ENCODE measurements at places on chromosomes 4 and X. TPM values are rescaled to one million over a fixed set of nuclear protein-coding genes. Genes with fewer than 3 reads are reported as not detected.
A peak's percentile ranks its signal among the peaks of the same experiment; 100 is the strongest.

Gene TCEAL1
- total RNA-seq, result 93.1 TPM

GRCh38 chr4:139665690-139666529 lies at the start of gene MGST2:
Gene MGST2, plus strand, starts transcription at chr4:139665819. Its CDS starts 201 bp downstream, at chr4:139666020.
- no peaks in the 10 kb centered on the region for H3K27me3 ChIP-seq
- peaks cover 42% of the 10 kb centered on the region for H3K4me1 ChIP-seq
- no peaks in the 10 kb centered on the region for H3K36me3 ChIP-seq
- H3K27ac ChIP-seq, result peak within 1 kb of the TSS; percentile 85
- DNase-seq, result no peak

- no peak overlapping the region for H3K4me3 ChIP-seq
- no peaks in the 10 kb centered on the region for H3K4me1 ChIP-seq
- no peak overlapping the region for H3K27ac ChIP-seq
- no peaks in the 10 kb centered on the region for H3K27me3 ChIP-seq
- no peak for DNase-seq
- peaks cover 4% of the 10 kb centered on the region for H3K36me3 ChIP-seq
These were observed 35.3 kb downstream of the ARFIP1 start for GRCh38 chr4:152815078-152815477.

- H3K4me3 ChIP-seq, result no peak overlapping the region
- H3K27me3 ChIP-seq, result no peaks in the 10 kb centered on the region
- H3K27ac ChIP-seq, result no peak overlapping the region
- no peak for DNase-seq
These were observed 42.9 kb downstream of the F8 start for GRCh38 chrX:154979629-154980028.

DNA sequence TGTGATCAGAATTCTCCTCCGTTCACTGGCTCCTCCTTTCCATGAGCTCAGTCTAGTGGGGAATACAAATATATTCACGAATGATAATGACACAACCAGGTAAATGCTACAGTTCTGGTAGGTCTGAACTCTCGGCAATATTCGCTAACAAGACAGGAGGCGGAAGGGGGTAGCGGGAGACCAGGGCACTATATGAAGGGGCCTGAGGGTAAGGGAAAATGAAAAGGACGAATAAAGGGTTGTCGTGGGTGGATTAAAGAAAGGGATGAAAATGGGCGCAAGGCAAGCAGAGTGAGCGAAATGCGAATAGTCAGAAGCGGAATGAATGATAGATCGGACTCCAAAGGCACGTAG lies 743 bp downstream of the NKAP start:
- DNase-seq, result no peak
- H3K36me3 ChIP-seq, result no peaks in the 10 kb centered on the region
- H3K4me1 ChIP-seq, result peaks cover 11% of the 10 kb centered on the region
- peak overlapping the region; percentile 68 for H3K4me3 ChIP-seq
- H3K27me3 ChIP-seq, result no peaks in the 10 kb centered on the region

GRCh38 chrX:8721536-8721935 lies 10.4 kb downstream of the ANOS1 start:
- no peak for DNase-seq
- H3K27me3 ChIP-seq, result no peaks in the 10 kb centered on the region
- no peak overlapping the region for H3K4me3 ChIP-seq
- no peaks in the 10 kb centered on the region for H3K4me1 ChIP-seq

Gene IL15
- 11.5 TPM for total RNA-seq

GRCh38 chr4:155025762-155026457 lies 182.5 kb upstream of the NPY2R start:
- no peaks in the 10 kb centered on the region for H3K27me3 ChIP-seq
- H3K4me1 ChIP-seq, result no peaks in the 10 kb centered on the region
- no peak overlapping the region for H3K4me3 ChIP-seq
- H3K27ac ChIP-seq, result no peak overlapping the region
- no peak for DNase-seq
- H3K36me3 ChIP-seq, result no peaks in the 10 kb centered on the region

DNA sequence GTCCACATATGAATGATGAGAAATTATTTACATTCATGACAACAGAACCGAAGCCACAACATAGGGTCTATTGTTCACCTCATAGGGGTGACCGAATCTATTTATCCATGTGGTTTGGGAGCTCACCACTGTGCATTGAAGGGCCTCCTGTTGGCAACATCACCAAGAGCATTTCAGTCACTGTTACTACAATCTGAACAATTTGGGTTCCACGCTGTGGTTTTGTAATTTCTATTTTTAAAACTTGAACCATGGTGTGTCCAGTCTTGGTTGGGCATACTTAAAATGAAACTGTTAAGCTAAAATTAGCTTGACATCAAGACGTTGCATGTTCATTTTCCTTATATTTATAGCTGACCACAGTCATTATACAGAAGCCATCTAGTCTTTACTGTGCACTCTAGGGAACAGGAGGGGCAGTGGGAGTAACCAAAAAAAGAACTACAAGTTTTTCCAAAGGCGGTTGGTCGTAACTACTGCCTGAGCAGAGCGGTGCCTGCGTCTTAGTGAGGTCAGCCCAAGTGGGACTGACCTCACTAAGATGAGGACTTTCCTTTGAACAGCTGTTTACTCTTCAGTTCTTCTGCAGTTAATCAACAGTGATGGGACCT lies 192.1 kb downstream of the SPRY1 start:
- H3K36me3 ChIP-seq, result no peaks in the 10 kb centered on the region
- peak overlapping the region; percentile 61 for H3K27ac ChIP-seq
- H3K4me1 ChIP-seq, result peaks cover 22% of the 10 kb centered on the region
- no peak overlapping the region for H3K4me3 ChIP-seq
- H3K27me3 ChIP-seq, result no peaks in the 10 kb centered on the region
- no peak for DNase-seq

Gene MGAT4D
- not detected for total RNA-seq

DNA sequence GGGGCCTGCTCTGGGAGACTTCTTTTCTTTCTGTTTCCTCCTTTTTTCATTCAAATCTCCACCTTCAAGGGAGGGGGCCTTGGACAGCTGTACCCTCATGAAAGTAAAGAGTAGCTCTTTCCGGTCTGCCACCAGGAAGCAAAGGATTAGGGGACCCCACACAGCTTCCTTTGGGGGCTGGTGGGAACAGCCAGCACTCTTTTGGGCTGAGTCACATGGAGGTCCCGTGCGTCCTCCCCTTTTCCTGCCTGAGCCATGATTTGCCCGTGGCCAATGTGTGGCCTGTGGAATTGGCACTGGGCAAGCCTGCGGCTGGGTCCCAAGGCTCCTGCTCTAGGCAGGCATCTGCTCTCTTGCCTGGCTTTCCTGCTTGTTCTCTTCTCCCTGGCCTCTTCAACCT lies 65.5 kb downstream of the FHDC1 start:
- no peak overlapping the region for H3K27ac ChIP-seq
- H3K4me1 ChIP-seq, result peaks cover 20% of the 10 kb centered on the region
- no peaks in the 10 kb centered on the region for H3K36me3 ChIP-seq
- no peak for DNase-seq
- H3K4me3 ChIP-seq, result no peak overlapping the region

GRCh38 chr4:41512136-41512535 lies 25.8 kb upstream of the LIMCH1 start:
- no peak for DNase-seq
- H3K27ac ChIP-seq, result no peak overlapping the region
- H3K4me1 ChIP-seq, result no peaks in the 10 kb centered on the region
- H3K36me3 ChIP-seq, result no peaks in the 10 kb centered on the region
- no peak overlapping the region for H3K4me3 ChIP-seq

GRCh38 chr4:94345969-94346368 lies 3.3 kb upstream of the HPGDS start:
- H3K27ac ChIP-seq, result no peak overlapping the region
- no peaks in the 10 kb centered on the region for H3K36me3 ChIP-seq
- H3K4me3 ChIP-seq, result no peak overlapping the region
- no peaks in the 10 kb centered on the region for H3K27me3 ChIP-seq

Data from vagina (tissue), 2 donors.